ENCODE measurements at places on chromosomes 7 and 10. TPM values are rescaled to one million over a fixed set of nuclear protein-coding genes. Genes with fewer than 3 reads are reported as not detected.

The HOXA3 gene
- not detected for total RNA-seq

GRCh38 chr10:47261556-47261955 is 38.4 kb upstream of the GDF10 start:
- no peak for DNase-seq
- H3K4me3 ChIP-seq, result no peak overlapping the region
- H3K36me3 ChIP-seq, result no peaks in the 10 kb centered on the region
- no peaks in the 10 kb centered on the region for H3K27me3 ChIP-seq

The TMEM254 gene
- total RNA-seq, result 14.2 TPM

The LGI1 gene
- total RNA-seq, result not detected

The TEX47 gene
- total RNA-seq, result not detected

DNA sequence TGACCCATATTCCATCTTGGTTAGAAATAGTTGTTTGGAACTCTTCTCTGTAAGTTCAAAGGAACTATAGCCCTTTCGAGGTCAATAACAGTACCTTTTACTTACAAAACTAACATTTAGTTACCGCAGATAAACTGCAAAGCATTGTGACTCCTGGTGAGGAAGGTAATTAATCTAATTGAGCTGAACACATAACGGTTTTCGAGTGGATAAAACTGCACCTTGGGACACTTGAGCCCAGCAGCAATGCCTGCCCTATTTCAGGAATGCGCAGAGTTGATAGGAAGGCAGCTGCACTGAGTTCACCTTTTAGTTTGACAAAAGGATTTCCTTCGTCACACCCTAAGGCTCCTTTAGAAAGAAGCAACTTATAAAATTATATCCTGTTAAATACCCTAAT is 75.4 kb downstream of the JAZF1 start:
- H3K27ac ChIP-seq, result no peak overlapping the region
- no peak for DNase-seq
- H3K4me1 ChIP-seq, result no peaks in the 10 kb centered on the region
- no peak overlapping the region for H3K4me3 ChIP-seq
- H3K27me3 ChIP-seq, result no peaks in the 10 kb centered on the region

GRCh38 chr7:22885797-22886261 is 63.2 kb upstream of the TOMM7 start:
- no peaks in the 10 kb centered on the region for H3K27me3 ChIP-seq
- peak; percentile 21 for DNase-seq
- no peak overlapping the region for H3K27ac ChIP-seq
- H3K36me3 ChIP-seq, result no peaks in the 10 kb centered on the region
- H3K4me3 ChIP-seq, result no peak overlapping the region

- H3K4me3 ChIP-seq, result no peak overlapping the region
- no peak overlapping the region for H3K27ac ChIP-seq
- H3K27me3 ChIP-seq, result no peaks in the 10 kb centered on the region
These were observed 164.3 kb downstream of the ZMYND11 start for GRCh38 chr10:299512-299911.

The TSC22D4 gene
- total RNA-seq, result 144 TPM

DNA sequence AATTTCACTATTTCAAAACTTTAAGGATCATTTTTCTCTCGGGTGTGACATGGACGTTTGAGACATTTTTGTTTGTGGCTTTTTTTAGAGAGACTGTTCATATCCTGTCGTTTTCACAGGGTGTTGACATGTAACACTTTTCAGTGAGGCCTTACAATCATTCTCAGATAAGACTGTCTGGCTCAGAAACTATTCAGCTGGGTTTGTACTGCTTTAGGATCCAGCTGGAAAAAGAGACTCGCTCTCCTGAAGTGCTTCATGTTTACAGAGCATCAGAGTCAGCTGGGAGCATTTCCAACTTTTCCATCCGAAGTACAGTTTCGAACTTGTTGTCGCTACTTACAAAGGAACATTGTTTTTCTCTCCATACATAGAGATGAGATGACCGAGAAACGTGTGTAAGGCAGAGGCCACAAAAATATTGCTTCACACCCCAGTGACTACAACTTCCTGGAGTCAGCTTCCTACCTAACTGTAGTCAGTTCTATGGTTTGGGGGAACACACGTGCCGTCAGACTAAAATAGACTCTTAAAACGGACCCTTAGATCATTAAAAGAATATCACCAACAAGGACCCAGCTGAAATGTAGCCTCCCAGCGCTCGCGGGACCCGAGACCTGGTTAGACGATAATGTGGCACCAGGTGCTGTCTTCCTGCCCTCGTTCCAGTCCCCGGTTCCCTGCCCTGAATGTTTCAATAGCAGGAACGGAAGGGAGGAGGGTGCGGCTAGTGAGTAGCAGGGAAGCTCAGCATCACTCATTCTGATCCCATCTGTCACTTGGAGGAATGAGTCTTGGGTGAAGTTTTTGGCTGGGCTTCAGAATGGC is 78.0 kb downstream of the MKI67 start:
- peaks cover 9% of the 10 kb centered on the region for H3K36me3 ChIP-seq
- H3K27me3 ChIP-seq, result no peaks in the 10 kb centered on the region
- H3K27ac ChIP-seq, result peak overlapping the region; percentile 83
- peaks cover 48% of the 10 kb centered on the region for H3K4me1 ChIP-seq

- H3K27me3 ChIP-seq, result no peaks in the 10 kb centered on the region
- no peaks in the 10 kb centered on the region for H3K36me3 ChIP-seq
- no peak overlapping the region for H3K4me3 ChIP-seq
- no peak overlapping the region for H3K27ac ChIP-seq
- DNase-seq, result no peak
These were observed 1126.1 kb upstream of the LRRN3 start for GRCh38 chr7:109964780-109965179.

GRCh38 chr10:106513352-106513771 is 651.1 kb downstream of the SORCS1 start:
- H3K27ac ChIP-seq, result no peak overlapping the region
- no peak overlapping the region for H3K4me3 ChIP-seq
- H3K36me3 ChIP-seq, result no peaks in the 10 kb centered on the region
- no peaks in the 10 kb centered on the region for H3K27me3 ChIP-seq
- DNase-seq, result no peak
- no peaks in the 10 kb centered on the region for H3K4me1 ChIP-seq

DNA sequence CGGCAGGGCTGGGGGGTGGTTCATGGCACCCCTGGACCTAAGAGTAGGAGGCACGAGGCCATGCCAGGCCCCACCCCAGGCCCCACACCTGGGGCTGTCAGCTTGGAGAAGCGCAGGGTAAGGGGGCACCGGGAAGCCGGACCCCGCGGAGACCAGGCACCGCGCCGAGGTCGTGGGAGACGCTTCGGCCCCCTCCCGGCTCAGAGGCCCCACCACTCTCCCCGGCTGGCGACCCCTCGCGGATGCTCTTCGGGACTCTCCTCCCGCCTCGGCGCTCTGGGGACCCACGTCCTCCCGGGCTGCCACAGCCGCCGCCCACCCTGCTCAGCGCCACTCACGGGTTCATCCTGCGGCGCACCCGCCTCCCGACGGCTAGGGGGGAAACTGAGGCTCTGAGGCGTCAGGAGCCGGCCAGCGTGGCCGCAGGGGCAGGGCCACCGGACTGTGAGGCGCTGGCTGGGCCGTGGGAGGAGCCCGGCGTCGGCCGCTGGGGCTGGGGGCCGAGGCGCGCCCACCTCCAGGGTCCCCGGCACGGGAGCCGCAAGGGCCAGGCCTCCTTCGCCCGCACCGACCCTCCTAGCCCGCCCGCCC is 25.9 kb downstream of the PDGFA start:
- H3K36me3 ChIP-seq, result no peaks in the 10 kb centered on the region
- no peak for DNase-seq
- H3K27me3 ChIP-seq, result no peaks in the 10 kb centered on the region

GRCh38 chr10:93875032-93875358 is 18.8 kb upstream of the SLC35G1 start:
- H3K27ac ChIP-seq, result no peak overlapping the region
- no peak overlapping the region for H3K4me3 ChIP-seq
- no peaks in the 10 kb centered on the region for H3K4me1 ChIP-seq
- DNase-seq, result no peak
- no peaks in the 10 kb centered on the region for H3K36me3 ChIP-seq
- H3K27me3 ChIP-seq, result no peaks in the 10 kb centered on the region

- H3K4me1 ChIP-seq, result no peaks in the 10 kb centered on the region
- H3K36me3 ChIP-seq, result no peaks in the 10 kb centered on the region
- H3K4me3 ChIP-seq, result no peak overlapping the region
- no peak overlapping the region for H3K27ac ChIP-seq
- no peak for DNase-seq
These were observed 40.9 kb downstream of the CDH23 start for GRCh38 chr10:71437537-71438092.

DNA sequence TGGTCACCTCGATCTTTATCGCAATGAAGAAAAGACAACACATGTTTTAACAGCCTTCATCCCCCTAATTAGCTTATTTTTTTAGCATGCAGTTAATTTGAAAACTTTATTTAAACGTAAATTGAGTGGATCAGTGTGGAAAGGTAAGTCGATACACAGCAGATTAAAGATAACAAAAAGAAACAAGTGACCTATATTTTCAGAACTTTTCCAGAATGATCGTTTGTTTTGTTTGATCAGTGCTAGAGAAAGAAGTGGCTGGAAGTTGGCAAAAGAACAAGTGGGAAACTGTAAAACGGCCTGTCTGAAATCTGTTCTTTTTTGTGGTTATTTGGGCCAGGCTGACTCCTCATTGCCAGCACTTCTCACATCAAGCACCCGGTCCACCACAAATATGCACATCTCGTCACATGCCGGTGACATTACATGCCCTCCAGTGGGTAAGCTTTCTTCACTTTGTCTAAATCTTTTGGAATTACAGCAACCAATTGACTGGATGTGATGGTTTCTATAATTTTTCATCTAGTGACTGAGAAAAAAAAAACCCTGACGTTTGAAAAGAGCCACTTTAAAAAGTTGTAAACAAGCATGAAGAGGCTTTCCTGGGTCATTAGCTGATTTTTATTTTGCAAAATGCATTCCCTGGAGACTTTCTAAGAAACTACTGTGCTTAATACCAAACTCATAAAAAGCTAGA is 33.2 kb downstream of the C7orf33 start:
- no peaks in the 10 kb centered on the region for H3K27me3 ChIP-seq
- no peaks in the 10 kb centered on the region for H3K36me3 ChIP-seq
- H3K27ac ChIP-seq, result no peak overlapping the region

GRCh38 chr7:135665042-135665441 is 2.7 kb downstream of the STMP1 start:
- H3K36me3 ChIP-seq, result no peaks in the 10 kb centered on the region
- no peak for DNase-seq
- peaks cover 30% of the 10 kb centered on the region for H3K4me1 ChIP-seq

DNA sequence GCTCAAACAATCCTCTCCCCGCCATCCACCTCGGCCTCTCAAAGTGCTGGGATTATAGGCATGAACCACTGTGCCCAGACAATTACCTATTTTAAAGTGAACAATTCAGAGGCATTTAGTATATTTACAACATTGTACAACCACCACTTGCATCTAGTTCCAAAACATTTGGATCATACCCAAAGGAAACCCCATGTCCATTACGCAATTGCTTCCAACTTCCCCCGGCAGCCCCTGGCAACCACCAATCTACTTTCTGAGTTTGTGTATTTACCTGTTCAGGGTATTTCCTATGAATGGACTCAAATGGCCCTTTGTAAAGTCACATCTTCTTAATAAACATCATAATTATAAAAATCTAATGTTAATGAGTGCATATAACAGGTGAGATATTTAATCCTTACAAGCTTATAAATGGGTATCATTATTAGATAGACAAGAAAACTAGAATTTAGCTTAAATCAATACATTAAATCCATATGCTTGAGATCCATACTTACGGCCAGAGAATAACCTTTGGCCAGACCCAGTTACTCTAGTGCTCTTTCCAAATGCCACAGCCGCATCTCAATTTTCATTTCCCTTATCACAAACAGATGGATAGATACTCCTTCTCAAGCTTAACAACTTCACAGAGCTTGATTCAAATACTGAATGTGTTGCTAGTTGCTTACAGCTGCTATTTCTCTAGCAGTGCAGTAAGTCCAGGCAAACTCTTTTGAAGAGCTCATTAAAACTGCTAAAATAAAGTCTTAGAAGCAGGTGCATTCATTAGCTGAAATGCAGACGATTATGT is 133.4 kb upstream of the MKLN1 start:
- peaks cover 10% of the 10 kb centered on the region for H3K4me1 ChIP-seq
- no peak for DNase-seq
- H3K4me3 ChIP-seq, result no peak overlapping the region
- H3K27ac ChIP-seq, result no peak overlapping the region
- H3K27me3 ChIP-seq, result no peaks in the 10 kb centered on the region

DNA sequence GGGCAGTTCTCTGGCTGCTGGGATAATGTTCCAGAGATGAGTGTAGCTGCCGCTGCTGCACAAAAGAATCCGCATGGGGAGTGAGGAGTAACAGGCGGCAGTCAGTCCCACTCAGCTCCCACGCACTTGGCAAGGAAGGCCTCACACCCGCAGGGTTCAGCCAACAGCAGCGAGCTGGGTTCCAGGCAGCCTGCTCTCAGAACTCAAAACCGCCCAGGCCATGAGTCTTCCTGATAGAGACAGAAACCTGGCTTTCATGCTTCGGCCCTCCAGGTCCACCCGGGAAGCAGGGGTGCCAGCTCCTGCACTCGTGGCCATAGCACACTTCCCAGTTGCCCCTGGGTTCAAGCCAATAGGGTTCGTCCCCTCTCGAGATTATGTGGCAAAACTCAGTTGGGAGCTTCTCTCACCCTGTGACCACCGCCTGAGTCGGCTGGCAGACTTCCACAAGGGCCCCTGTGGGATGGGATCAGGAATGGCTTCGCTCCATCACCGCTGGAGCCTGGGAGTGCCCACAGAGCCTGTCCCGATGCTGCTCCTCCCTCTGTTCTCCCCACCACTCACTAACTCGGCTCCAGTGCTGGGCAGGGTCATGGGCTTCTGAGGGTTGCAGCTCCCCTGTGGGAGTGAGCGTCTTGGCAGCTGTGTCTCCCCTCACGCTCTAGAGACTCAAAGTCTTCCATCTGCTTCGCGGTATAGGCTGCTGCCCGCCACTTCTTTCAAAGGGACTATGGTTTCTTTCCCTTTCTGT is 20.6 kb downstream of the CLRN3 start:
- H3K27ac ChIP-seq, result no peak overlapping the region
- no peak overlapping the region for H3K4me3 ChIP-seq
- no peaks in the 10 kb centered on the region for H3K4me1 ChIP-seq
- H3K36me3 ChIP-seq, result no peaks in the 10 kb centered on the region
- no peaks in the 10 kb centered on the region for H3K27me3 ChIP-seq

DNA sequence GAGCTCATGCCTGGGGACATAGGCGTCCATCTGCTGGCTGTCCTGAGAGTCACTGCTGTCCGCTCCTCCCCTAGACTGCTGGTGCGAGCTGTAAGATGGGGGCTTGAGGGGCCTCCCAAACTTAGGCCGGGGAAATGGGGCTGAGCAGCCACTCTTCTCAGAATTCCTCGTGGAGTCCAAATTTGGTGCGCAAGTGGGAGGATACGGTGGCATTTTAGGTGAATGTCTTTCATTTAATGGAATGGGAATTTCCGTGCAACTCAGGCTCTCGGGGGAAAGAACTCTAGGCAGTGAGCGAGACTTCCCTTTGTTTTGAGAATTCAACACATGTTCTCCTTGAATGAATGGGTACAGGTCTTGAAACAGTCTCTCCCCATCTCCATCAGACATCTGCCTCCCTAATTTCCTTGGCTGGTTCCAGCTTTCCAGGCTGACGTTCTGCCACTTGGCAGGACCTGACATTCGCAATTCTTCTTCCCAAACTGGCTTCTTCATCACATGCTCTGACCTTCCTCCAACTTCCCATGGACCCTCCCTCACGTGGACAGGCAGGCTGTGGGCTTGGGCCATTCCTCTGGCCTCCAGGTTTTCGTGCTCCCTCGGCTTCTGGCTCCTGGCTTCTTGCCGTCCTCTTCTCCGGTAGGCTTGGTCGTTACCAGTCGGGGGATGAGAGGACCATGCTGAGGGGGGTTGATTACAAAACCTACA is 30.1 kb downstream of the JCAD start:
- no peak for DNase-seq
- H3K4me3 ChIP-seq, result no peak overlapping the region
- no peak overlapping the region for H3K27ac ChIP-seq

The TACR2 gene
- total RNA-seq, result not detected
